ENCODE measurements at places on chromosomes 4 and X. TPM values are rescaled to one million over a fixed set of nuclear protein-coding genes. Genes with fewer than 3 reads are reported as not detected.

- no peak for DNase-seq
These were observed 162.9 kb downstream of the SMIM20 start for GRCh38 chr4:26076896-26077295.

GRCh38 chrX:18617407-18617750 is 54.5 kb downstream of the RS1 start:
- DNase-seq, result no peak

GRCh38 chrX:153763989-153764755 is at the start of gene PLXNB3:
Gene PLXNB3 (plus strand): TSS chrX:153764249. CDS start chrX:153765536, 1,287 bp downstream.
- peak; percentile 82 for DNase-seq

Gene PPM1K
- 46.1 TPM for total RNA-seq

Gene MXRA5
- total RNA-seq, result not detected

Gene MED12
- 49.2 TPM for total RNA-seq
